Fibroblast of skin of right quadriceps (primary cell): ENCODE measurements at places on chromosomes 6 and 20.

- DNase-seq = no peak
Observed at GRCh38 chr20:46987001-46987400, 92.4 kb downstream of the EYA2 start.

- DNase-seq = peak; percentile 74
Observed at GRCh38 chr6:15441215-15441868, 195.5 kb downstream of the JARID2 start.

DNA sequence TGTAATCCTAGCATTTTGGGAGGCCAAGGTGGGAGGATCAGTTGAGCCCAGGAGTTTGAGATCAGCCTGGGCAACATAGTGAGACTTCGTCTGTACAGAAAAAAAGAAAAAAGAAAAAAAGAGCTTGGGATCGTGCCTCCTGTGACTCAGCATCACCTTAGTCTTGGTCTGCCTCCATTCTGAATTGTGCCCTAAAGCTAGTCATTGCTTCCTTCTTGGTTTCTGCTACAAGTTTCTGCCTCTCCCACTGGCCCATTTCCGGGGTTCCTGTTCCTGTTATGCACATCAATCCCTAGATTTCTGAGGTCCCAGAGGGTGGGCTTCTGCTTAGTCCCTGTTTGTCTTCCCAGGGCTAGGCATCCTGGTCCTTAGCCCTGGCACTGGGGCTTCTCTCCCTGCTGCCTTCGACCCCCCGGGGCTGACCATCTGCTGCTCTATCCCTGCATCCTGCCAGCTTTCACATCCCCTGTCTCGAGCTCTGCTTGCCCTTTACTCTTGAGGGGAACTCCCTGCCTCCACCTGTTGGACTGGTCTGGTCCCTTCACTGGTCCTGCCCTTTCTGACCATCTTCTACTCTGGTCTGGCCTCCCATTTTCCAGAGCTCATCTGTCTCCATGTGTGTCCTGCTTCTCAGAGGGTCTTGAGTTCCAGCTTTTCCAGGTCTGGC, 77.5 kb upstream of the ESR1 start:
- no peak for DNase-seq

DNA sequence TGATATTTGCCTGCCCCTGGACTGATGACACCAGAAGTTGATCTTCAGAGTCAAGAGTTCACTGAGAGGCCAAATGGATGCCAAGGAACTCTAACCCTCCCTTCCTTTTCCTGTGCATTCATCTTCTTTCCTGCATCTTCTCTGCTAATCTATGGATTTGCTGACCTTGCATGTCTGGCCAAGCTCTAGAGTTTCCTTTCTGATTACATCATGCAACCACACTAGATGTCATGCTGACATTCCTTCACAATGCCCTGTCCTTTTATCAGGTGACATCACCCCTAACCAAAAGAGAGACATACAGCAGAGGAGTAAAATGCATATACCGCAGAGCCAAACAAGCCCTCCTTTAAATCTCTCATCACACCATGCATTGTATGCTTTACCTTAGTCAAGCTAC, 487.6 kb downstream of the TFAP2A start:
- no peak for DNase-seq

- peak; percentile 51 for DNase-seq
Observed at GRCh38 chr6:53119772-53120409, 28.8 kb downstream of the GCM1 start.

DNA sequence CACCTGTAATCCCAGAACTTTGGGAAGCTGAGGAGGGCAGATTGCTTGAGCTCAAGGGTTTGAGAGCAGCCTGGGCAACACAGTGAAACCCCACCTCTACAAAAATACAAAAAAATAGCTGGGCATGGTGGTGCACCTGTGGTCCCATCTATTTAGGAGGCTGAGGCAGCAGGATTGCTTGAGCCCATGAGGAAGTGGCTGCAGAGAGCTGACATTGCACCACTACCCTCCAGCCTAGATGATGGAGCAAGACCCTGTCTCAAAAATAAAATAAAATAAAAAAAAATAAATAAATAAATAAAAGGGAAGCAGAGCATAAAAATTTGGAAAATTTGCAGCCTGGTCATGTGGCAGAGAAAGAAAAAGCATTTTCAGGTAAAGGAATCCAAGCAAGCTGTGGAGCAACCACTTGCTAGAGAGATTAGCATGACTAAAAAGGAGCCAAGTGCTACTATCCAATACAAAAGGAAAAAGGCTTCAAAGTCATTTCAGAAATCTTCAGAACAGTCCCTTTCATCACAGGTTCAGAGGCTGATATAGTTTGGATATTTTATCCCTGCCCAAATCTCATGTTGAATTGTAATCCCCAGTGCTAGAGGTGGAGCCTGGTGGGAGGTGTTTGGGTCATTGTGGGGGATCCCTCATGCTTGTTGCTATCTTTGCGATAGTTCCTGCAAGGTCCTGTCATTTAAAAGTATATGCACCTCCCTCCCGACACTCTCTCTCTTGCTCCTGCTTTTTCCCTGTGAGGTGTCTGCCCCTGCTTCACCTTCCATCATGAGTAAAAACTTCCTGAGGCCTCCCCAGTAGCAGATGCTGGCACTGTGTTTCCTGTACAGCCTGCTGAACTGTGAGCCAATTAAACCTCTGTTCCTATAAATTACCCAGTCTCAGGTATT, 11.2 kb upstream of the TTK start:
- DNase-seq = no peak

GRCh38 chr6:55566036-55566710, 12.8 kb downstream of the HMGCLL1 start:
- no peak for DNase-seq
